Right ventricle myocardium inferior (tissue), 1 donor: ENCODE measurements at places on chromosomes 5 and 9.

DNA sequence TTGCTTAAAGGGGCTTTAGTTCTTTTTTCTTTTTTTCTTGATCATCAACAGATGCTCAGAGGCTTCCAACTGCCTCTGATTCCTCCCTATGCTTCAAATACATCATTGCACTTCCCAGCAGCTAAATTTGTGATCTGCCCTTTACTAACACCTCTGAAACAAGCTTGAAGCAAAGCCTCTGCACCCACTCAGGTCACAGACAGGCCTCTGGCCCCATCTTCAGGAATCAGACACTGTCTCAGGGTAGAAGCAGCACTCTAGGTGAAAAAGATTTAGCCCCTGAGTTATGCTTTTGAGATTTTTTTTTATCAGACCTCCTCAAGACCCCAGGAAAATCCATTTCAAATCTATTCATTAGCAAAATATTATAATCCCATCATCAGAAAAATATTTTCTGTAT, 91.5 kb downstream of the MAMDC2 start:
- no peak for DNase-seq

GRCh38 chr5:6365977-6366590, 12.3 kb downstream of the MED10 start:
- DNase-seq: no peak

DNA sequence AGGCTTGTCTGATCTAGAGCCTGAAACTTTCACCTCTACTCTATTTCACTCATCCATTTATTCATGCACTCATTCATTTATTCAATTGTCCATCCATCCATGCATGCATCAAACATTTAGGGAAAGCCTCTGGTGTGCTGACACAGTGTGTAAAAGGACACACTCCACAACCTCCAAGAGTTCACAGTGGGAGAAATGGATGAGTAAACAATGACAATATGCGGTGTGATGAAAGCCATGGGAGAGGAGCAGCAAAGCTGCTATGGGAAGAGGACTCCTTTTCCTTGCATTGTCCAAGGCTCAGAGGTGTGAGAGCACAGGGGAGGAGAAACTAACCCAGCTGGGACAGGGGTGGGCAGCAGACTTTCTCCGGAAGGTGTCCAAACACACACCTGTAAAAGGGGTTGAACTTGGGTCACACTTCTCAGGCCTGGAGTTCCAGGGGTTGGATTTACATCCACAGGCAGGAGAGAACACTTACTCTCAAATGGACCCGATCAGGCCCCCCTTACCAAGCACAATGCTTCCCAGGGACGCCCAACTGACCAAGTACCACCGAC, 21.2 kb upstream of the PFDN1 start:
- DNase-seq: no peak

GRCh38 chr5:6728011-6728794, 15.0 kb downstream of the TENT4A start:
- DNase-seq: no peak

DNA sequence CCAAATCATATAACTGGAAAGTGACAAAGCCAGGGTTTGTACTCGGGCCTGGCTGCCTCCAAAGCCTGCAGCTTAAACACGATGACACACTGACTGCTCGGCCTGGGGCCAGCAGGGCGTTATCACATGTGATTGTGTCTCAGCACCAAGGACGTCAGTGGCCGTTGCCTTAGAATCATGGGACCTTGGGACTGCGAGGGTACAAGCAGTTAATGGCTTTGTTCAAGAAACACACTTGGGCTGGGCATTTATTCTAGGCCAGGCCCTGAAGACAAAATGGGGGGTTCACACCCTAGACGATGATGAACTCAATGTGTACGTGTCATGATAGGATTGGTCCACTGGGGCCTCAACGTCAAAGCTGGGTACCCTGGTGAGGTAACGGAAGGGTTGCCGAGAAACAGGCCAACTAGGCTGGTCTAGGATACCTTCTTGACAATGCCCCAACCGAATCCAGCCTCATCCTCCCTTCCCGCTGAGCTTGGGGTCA, 13.0 kb downstream of the SH3PXD2B start:
- peak; percentile 87 for DNase-seq
